ENCODE measurements at places on chromosomes 3 and 15.

GRCh38 chr3:32712506-32713055 is 27.6 kb downstream of the CNOT10 start:
- no peak for DNase-seq

- DNase-seq = no peak
Observed at GRCh38 chr3:156416846-156417558, 137.9 kb downstream of the SSR3 start.

- DNase-seq = no peak
Observed at GRCh38 chr15:80732167-80732566, 37.1 kb downstream of the ABHD17C start.

DNA sequence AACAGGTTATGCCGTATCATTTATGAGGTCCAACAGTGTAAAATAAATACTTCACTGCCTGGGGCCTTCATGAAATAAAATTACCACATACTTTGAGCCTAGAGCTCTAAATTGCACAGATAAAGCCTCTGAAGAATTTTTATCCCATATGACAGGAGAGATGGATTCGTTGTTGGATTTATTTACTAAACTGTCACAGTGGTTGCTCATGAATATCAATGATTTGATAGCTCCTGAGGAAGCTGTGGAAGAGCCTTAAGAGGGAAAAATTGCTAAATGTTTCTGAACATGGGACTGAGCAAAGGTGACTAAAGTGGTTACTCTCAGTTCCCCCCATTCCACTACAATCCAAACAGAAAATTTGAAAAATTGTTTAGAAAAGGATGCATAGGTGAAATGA is 558.9 kb upstream of the IL12A start:
- DNase-seq = no peak

GRCh38 chr3:127929818-127930413 is 14.9 kb downstream of the KBTBD12 start:
- DNase-seq = no peak

GRCh38 chr3:150911771-150912170 is 6.5 kb upstream of the MINDY4B start:
- no peak for DNase-seq

GRCh38 chr3:11095932-11096265 is 58.4 kb upstream of the HRH1 start:
- DNase-seq = no peak

DNA sequence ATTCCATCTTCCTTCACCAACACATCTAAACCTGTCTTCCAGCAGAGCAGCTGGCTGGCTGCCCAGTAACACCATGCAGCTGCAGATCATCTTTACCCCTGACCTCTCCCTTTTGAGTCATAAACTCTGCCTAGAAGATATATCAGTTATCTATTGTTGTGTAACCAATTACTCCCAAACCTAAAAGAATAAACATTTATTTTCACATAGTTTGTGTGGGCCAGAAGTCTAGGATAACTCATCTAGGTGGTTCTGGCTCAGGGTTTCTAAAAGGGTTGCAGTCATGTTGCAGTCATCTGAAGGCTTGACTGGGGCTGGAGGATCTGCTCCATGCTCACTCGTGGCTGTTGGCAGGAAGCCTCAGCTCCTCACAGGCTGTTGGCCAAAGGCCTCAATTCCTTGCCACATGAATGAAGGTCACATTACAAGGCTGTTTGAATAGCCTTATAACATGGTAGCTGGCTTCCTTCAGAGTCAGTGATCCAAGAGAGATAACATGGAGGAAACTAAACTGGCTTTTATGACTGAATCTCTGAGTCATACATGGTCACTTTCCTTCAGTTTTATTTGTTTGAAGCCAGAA is 92.8 kb downstream of the GOLIM4 start:
- DNase-seq = no peak

DNA sequence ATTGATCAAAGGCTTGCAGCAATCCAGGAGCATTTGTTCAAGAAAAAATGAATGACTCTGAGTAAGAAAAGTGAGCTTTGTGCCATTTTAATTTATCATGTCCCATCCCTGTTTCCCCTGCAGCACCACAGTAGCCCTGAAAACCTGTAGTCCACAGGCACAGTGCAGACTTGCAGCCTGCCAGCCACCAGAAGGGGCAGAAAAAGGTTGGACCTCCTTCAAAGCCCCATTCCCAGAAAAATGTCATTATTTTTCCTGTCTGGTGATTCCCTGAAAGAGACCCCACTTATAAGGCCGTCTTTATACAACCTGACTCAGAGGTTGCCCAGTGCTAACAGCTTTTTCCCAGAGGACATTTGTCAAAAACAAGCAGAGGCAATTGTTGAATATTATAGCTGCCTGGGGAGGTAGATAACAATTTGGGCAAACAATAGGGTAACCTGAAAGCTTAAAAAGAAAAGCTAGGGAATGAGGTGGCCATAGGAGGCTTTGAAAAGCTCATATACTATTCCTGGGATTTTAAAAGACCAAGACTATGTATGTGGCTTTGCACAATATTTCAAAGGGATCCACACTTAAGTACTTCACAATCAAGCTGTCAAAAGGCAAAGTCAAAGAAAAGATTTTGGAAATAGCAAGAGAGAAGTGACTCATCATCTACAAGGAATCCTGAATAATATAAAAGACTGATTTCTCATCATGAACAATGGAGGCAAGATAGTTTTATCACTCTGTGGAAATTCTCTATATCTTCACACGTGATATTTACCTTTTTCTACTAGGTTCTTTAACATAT is 136.8 kb upstream of the PLXNA1 start:
- no peak for DNase-seq

DNA sequence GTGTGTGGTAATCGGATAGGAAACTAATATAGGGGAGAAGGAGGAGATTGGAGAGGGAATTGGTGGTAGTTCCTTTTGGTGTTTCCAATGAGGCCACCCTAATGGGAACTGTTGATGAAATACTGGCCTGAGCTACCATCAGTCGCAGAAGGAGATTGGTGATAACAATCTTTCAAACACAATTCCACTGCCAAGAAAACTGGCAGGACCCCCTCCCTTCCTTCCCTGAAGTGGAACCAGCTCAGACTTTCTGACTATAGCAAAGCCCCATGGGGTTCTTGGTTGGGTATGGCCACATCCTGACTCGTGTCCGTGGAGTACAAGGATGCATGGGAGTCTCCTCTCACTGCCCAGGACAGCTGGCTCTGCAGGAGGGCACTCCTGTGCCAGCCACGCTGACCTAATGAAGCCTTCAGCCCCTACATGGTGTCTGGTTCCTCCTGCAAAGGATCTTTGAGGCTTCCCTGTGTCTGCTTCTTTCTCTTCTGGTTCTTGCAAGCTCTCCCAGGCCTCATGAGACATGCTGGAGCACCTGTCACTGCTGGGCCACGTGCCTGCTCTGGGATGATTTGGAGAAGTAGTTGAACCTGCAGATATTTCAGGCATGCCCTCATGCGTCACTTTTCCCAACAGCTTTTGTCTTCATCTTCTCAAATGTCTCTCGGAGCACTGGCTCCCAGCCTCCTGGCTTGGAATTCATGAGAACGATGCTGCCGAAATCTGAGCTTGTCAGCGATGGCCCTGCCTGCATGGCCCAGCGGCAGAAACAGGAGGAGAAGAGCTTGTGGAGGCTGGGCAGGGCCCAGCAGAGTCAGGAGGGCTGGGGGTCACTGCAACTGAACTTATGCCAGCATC is 90.0 kb upstream of the ADPGK start:
- no peak for DNase-seq

DNA sequence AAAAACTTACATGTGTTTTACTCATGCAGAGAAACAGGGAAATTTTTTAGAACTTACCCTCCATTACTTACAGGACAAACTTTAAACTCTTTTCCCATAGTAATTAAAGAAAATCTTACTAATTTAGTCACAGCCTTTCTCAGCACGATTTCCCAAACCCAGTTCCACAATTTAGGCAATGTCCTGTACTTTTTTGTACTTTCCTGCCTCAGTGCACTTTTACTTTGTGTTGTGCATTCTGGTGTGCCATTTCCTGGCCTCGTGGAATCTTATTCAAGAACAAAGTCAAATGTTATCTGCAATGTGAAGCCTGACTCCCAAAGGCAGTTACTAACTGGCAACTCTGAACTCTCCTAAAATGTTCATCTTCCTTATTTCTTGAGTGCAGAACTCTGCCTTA is 1.9 kb downstream of the SLC33A1 start:
- DNase-seq = no peak

All from Right ventricle myocardium inferior (tissue), 1 donor.